GM12878 (cell line): ENCODE measurements at places on chromosomes 7 and 10. TPM values are rescaled to one million over a fixed set of nuclear protein-coding genes. Genes with fewer than 3 reads are reported as not detected.

GRCh38 chr7:372932-373791 lies 83.2 kb downstream of the FOXL3 start:
- no peak overlapping the region for H3K4me3 ChIP-seq
- H3K27ac ChIP-seq, result no peak overlapping the region
- no peaks in the 10 kb centered on the region for H3K4me1 ChIP-seq
- H3K36me3 ChIP-seq, result no peaks in the 10 kb centered on the region
- no peaks in the 10 kb centered on the region for H3K27me3 ChIP-seq

DNA sequence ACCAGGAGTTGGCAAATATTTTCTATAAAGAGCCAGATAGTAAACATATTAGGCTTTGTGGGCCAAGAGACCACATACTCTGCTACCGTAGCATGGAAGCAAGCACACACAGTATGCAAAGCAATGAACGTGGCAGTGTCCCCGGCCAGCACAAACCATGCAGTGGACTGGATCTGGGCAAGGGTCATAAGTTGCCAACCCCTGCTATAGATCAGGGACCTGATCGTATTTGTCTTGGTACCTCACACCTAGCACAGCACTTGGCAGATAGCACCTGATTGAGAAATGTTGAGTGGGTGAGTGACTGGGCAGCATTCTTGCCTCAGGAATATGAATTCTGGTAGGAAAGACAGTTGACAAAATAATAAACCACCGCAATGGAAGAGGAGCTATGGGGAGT lies 331.9 kb downstream of the FGFR2 start:
- no peak overlapping the region for H3K27ac ChIP-seq
- no peaks in the 10 kb centered on the region for H3K4me1 ChIP-seq
- no peaks in the 10 kb centered on the region for H3K27me3 ChIP-seq
- no peaks in the 10 kb centered on the region for H3K36me3 ChIP-seq

DNA sequence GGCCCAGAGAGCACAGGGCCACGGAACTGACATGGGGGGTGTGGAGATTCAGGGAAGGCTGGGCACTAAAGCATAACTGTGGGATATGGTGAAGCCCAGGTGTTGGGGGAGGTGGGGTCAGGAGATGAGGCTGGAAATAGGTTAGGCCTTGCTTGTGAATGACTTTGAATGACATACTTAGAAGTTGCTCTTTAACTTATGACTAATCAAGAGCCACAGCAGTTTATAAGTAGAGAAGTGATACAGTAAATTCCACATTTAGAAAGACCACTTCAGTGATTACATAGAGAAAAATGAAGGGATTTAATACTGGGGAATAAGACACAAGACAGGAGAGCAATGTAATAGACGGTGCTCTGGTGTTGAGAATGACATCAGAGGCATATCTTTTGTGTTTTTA lies 120.8 kb upstream of the SEC61G start:
- no peaks in the 10 kb centered on the region for H3K4me1 ChIP-seq
- no peak overlapping the region for H3K4me3 ChIP-seq
- DNase-seq, result no peak
- no peaks in the 10 kb centered on the region for H3K27me3 ChIP-seq
- no peaks in the 10 kb centered on the region for H3K36me3 ChIP-seq

GRCh38 chr7:111718886-111719285 lies 156.6 kb upstream of the IMMP2L start:
- H3K36me3 ChIP-seq, result no peaks in the 10 kb centered on the region
- no peaks in the 10 kb centered on the region for H3K4me1 ChIP-seq
- H3K4me3 ChIP-seq, result no peak overlapping the region
- H3K27ac ChIP-seq, result no peak overlapping the region
- H3K27me3 ChIP-seq, result no peaks in the 10 kb centered on the region

DNA sequence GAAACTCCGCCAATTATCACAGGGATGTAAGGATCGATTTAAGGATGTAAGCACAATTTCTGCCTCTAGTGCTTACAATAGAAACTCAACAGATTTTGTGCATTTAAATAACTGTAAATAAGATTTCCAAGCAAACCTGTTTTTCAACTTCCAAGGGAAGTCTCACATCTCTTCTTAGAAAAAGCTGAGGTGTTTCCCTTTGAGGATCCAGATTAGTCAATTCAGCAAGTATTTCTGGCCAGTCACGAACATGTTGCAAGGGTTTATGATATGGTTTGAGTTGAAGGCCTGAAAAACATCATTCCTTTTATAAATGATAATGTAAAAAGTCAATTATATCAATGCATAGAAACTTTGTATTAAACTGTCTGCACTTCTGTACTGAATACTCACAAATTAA lies 23.9 kb downstream of the KRIT1 start:
- no peak overlapping the region for H3K27ac ChIP-seq
- H3K36me3 ChIP-seq, result peaks cover 1% of the 10 kb centered on the region; the same call in 1 of the 2 replicates
- H3K27me3 ChIP-seq, result no peaks in the 10 kb centered on the region
- DNase-seq, result no peak

DNA sequence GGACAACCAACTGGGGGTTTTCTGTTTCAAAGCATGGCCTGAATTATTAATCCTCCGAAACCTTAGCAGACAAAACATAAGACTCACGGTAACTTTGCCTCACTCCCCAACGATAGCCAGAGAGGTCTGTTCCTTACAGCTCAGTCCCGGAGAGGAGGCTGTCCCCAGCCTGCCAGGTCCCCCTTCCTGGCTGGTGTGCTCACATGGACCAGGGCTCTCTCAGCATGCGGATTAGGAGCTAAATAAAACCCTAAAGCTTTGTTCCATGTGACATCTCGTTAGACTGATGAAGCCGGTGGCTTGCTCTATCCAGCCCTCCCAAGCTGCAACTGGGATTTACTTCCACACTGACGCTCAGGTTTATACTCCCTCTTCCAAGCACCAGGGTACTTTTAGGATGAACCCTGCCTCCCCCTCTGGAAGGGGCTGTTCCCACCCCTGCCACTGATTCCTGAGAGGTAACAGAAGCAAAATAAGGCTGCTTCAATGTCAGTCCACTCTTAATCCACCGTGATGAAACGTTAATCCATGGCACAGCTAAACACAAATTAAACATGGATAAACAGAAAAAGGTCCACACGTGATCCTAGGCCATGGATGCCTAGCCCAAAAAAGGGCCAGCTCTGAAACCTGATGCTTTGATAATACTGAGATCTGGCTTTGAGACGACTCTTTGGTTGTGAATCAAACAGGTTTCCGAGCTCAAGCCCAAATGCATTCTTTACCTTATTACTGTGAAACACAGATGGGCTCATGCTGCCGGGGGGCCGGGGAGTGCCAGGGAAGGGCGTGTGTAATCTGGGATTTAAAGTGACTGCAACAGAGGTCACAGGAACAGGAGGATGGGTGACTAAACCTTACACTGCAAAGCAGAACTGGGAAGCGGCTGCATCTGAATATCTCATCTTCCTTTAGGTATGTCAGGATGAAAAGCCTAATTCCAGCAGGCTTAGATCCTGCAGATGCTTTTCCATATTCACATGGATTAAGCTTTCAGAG lies 86.2 kb downstream of the ZRANB1 start:
- H3K4me3 ChIP-seq, result no peak overlapping the region

DNA sequence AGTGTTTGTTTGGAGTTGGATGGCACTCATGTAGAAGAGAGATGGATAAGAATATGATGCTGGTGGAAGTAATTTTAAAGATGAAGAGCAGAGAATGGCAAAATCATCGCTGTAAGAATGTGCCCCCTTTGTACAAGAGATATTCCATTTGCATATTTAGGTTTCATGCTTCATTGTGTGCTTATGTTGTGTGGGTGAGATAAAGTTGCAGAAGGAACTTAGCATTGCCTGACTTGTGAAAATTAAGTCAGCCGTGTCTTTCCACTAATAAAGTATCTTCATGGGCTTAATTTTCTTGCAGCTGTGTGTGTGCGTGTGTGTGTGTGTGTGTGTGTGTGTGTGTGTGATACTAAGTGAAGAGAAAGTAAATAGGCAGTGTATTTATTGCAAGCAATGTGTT lies 381.9 kb downstream of the OTUD1 start:
- H3K27me3 ChIP-seq, result no peaks in the 10 kb centered on the region
- no peak overlapping the region for H3K4me3 ChIP-seq
- no peak for DNase-seq
- H3K36me3 ChIP-seq, result no peaks in the 10 kb centered on the region

- no peak for DNase-seq
- H3K4me1 ChIP-seq, result peaks cover 3% of the 10 kb centered on the region; the same call in 1 of the 2 replicates
- H3K36me3 ChIP-seq, result no peaks in the 10 kb centered on the region
- H3K4me3 ChIP-seq, result no peak overlapping the region
These were observed 22.4 kb downstream of the ATXN7L1 start for GRCh38 chr7:105853931-105854419.

GRCh38 chr10:71397296-71398212 lies 834 bp downstream of the CDH23 start:
- no peaks in the 10 kb centered on the region for H3K36me3 ChIP-seq
- no peak overlapping the region for H3K4me3 ChIP-seq
- no peak for DNase-seq
- no peak overlapping the region for H3K27ac ChIP-seq
- no peaks in the 10 kb centered on the region for H3K4me1 ChIP-seq

DNA sequence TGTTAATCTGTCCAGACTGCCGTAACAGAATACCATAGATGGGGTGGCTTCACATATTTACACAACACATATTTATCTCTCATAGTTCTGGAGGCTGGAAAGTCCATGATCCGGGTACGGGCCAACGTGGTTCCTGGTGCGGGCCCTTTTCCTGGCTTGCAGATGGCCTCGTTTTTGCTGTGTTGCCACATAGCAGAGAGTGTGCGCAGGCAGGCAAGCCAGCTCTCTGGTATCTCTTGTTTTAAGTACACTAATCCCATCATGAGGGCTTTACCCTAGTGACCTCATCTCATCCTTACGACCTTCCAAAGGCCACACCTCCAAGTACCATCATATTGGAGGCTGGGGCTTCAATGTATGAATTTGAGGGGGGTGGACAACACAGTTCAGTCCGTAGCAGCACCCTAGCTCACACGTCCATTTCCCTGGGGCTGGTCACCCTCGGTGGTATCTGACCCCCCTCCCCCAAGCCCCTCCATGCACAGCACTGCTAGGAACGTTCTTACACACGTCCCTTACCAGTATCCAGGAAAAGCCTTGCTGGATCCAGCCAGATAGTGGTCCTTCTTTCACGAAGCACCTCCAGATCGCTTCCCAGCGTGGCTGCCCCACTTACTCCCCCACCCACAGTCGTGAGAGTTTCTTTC lies 21.5 kb downstream of the CUX1 start:
- no peak overlapping the region for H3K4me3 ChIP-seq
- no peaks in the 10 kb centered on the region; the same call in 1 of the 2 replicates for H3K36me3 ChIP-seq
- no peak for DNase-seq
- H3K27ac ChIP-seq, result no peak overlapping the region

GRCh38 chr7:135744938-135745702 lies 3.5 kb downstream of the FAM180A start:
- no peaks in the 10 kb centered on the region for H3K36me3 ChIP-seq
- no peak overlapping the region for H3K27ac ChIP-seq
- H3K4me1 ChIP-seq, result no peaks in the 10 kb centered on the region
- H3K4me3 ChIP-seq, result no peak overlapping the region
- no peak for DNase-seq

DNA sequence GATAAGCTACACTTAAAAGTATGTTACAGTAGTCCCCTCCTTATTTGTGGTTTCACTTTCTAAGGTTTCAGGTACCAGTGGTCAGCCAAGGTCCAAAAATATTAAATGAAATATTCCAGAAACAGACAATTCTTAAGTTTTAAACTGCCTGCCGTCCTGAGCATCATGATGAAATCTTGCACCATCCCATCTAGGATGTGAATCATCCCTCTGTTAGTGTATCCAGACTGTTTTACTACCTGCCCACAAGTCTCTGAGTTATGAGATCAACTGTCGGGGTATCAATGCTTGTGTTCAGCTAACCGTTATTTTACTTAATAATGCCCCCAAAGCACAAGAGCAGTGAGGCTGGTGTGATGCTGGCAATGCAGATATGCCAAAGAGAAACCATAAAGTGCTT lies 11.4 kb downstream of the KDM7A start:
- no peaks in the 10 kb centered on the region for H3K4me1 ChIP-seq
- DNase-seq, result no peak
- no peaks in the 10 kb centered on the region for H3K27me3 ChIP-seq
- no peak overlapping the region for H3K27ac ChIP-seq

DNA sequence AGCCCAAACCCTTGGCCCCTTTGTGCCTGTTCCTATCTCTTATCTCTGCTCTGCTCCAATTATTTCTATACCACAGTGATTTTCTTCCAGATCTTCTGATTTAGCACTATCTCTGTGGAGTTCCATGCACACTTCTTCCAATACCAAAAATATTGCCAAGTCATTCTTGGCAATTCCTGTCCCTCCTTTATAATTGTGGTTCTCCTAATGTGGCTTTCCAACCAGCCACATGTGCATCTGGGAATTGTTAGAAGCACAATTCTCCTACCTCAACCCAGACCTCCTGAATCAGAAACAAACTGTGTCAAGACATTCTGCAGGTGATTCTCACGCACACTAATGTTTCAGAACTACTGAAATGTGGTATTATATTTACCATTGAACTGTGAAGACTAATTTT lies 447.8 kb upstream of the IGFBP3 start:
- H3K27ac ChIP-seq, result no peak overlapping the region
- no peaks in the 10 kb centered on the region for H3K36me3 ChIP-seq

DNA sequence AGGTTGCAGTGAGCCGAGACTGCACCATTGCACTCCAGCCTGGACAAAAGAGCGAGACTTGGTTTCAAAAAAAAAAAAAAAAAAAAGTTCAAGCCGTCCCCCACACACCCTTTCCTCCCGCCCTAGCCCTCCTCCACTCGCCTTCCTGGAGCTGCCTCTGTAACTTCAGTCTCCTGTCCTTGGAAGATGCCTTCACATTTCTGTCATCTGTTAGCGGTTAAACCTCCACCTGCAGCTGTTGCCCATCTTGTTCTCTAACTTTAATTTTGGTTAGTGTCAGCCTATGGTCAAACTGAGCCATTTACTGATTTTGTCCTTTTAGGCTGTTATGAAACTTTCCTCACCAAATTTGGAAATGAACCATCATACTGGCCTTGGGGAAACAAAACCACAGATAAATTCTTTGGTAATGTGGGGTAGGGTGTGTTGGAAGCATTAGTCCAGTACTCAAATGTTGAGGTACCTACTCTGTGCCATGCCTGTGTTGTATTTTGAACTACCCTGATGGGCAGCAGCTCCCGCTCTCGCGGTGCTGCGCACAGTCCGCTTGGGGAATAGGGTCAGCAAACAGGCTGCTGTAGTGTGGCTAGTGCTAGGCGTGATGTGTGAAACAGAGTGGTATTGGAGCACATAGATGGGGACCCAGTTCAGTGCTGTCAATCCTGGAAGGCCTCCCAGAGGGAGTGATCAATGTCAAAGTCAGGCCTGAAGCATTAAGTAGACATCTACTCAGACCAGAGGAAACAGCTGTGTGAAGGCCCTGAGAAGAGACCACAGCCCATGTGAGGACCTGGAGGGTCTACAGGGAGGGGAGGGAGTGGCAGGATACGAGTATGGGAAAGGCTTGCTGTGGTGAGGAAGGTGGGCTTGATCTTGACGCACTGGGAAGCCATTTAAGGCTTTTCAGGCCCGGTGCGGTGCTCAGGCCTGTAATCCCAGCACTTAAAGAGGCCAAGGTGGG lies 26.9 kb downstream of the SFXN4 start:
- H3K4me3 ChIP-seq, result no peak overlapping the region
- peaks cover 5% of the 10 kb centered on the region for H3K4me1 ChIP-seq
- no peak overlapping the region for H3K27ac ChIP-seq
- no peak for DNase-seq

The WNT8B gene
- total RNA-seq, result not detected in 2 replicates

The PIP gene
- total RNA-seq, result not detected in 2 replicates

The PLXNA4 gene
- 0.03 TPM in 1 of 2 replicates, not detected in the other for total RNA-seq

The TSPAN12 gene
- total RNA-seq, result 1.3 and 1.9 TPM in 2 replicates

The PRR15 gene
- not detected in 2 replicates for total RNA-seq

The KEL gene
- 0.28 and 1.7 TPM in 2 replicates for total RNA-seq

The TLX1 gene
- total RNA-seq, result not detected in 2 replicates

The SSMEM1 gene
- not detected in 2 replicates for total RNA-seq
